CD4-positive, alpha-beta T cell treated with Interferon gamma for 1 hour (primary cell): ENCODE measurements at places on chromosomes 7 and 10.

- DNase-seq = no peak
These were observed 41.6 kb downstream of the HK1 start for GRCh38 chr10:69319841-69320316.

DNA sequence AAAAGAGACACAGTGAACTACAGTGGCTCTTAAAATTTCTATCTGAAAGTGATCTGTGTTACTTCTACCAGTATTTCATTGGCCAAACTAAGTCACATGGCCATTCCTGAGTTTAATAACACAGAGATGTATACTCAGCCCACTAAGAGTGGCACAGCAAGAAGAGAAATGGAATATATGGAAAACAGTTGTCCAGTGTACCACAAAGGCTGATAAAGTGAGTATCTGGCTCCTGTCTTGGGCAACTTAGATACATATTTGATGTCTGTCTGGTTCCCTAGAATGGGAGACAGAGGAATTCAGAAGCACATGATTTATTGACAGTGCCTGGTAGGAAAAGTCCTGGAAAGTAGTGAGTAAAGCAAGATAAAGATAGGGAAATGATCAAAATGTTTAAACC, 10.1 kb upstream of the PON1 start:
- no peak for DNase-seq

- DNase-seq = no peak
These were observed 105.5 kb downstream of the TES start for GRCh38 chr7:116315803-116316202.

- DNase-seq = no peak
These were observed 35.6 kb downstream of the PDK4 start for GRCh38 chr7:95560674-95561073.

- no peak for DNase-seq
These were observed 1.6 kb upstream of the SAMD9 start for GRCh38 chr7:93119191-93119905.

GRCh38 chr7:130867039-130867438, 133.0 kb upstream of the KLF14 start:
- DNase-seq = no peak

DNA sequence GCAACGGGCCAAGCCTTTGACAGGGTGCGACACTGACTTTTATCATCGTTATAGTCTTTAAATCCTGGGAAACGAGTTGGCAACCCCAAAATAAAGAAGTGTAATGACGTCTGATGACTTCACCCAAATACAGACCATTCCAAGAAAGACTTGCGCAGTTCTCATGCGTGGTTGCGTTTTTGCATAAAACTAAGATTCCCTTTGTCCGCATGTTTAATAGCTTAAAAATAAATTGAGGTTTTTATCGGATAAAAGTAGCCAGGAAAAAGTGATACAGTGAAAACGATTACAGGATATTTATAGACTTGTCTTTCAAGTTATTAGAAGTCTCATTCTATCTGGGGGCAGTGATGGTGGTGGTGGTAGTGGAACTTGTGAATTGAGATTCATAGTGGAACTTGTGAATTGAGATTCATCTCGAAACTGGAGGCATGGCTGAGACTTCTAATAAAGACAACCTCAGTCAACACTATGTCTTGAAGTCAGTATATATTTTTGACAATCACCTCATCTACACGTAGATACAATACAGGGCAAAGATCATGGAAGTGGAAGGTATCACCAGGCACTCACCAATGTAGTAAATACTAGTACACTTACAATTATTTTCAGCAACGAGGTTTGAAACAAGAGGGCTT, 1.2 kb upstream of the NAMPT start:
- DNase-seq = no peak

GRCh38 chr7:34137176-34137575, 231.8 kb downstream of the BMPER start:
- DNase-seq = no peak

- DNase-seq = no peak
These were observed 110.2 kb downstream of the COL13A1 start for GRCh38 chr10:69911613-69912528.

DNA sequence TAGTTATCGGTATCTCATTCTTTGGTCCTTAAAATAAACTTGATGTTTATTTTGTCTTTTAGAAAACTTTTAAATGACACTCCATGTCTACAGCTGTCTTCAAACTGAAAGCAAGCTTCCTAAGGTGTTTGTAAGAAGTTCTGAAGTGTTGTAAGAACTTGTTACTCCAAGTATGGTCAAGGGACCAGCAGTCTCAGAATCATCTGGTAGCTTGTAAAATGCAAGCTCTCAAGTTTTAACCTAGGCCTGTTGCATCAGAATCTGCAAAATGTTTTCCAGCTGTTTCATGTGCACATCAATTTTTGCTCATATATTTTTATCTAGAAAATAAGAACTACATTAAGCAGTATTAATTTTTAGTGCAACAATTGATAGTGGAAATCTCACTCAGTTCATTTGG, 104.1 kb downstream of the THSD7A start:
- DNase-seq = no peak

GRCh38 chr7:979151-979550, 3.8 kb upstream of the COX19 start:
- DNase-seq = no peak
